Hematopoietic multipotent progenitor cell treated with erythropoietin and hydrocortisone succinate and interleukin-3 and kit ligand, for 15 days (in vitro differentiated cells): ENCODE measurements at places on chromosomes 5 and 9.

GRCh38 chr5:143402017-143402552 is 1.4 kb downstream of the NR3C1 start:
- no peak for DNase-seq

- peak; percentile 60 for DNase-seq
These were observed 1381.4 kb upstream of the CDH6 start for GRCh38 chr5:29811914-29812679.

DNA sequence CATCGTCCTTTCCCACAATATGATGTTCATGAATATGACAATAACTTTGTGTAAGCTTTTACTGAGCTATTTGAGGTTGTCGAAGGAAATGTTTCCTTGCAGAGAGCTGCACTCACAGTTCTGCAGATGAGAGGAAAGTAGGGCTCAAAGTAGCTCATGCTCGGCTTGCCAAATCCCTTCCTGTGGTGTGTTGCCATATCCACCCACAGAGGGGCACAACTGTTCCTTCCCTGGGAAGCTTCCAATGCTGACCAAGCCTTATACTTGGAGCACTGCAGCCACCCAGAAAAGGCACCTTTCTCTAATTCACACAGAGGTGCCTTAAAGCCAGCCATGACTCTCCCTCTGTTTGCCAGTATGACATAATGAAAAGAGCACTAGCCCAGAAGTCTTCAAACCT is 390.3 kb downstream of the CAAP1 start:
- DNase-seq: no peak

DNA sequence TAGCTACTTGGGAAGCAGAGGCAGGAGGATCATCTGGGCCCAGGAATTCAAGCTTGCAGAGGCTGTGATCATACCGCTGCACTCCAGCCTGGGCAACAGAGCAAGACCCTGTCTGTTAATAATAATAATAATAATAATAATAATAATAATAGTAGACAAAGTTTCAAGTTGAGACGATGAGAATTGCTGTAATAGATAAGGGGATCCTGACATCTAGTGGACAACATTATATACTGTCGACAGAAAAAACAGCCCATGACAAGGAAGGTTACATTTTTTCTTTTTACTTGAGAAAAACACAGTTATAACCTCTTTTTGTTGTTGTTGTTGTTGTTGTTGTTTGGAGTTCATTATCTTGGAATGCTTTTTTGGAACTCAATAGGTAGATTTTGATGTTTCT is 35.3 kb downstream of the NDFIP1 start:
- DNase-seq: peak; percentile 73

GRCh38 chr9:126796758-126797157 is 8.1 kb upstream of the ZBTB43 start:
- DNase-seq: no peak

GRCh38 chr9:78707481-78707991 is 410.6 kb downstream of the PSAT1 start:
- DNase-seq: no peak

DNA sequence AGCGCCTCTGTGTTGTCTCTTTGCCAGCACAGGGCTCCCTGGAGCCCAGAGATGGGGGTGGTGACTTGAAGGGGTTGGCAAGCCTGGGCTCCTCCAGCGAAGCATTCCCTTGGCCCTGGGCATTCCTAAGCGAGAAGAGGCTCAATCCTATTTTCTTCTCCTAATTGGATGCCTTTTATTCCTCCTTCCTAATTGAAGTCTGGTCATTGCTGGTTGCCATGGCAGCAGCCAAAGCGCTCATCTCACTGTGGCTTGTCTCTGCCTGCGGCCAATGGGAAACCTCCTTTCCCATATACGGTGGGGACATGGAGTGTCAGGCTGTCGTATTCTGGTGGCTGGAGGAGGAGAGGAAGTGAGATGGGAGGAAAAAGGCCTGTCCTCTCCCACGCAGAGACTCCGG is 52.3 kb upstream of the RARS1 start:
- no peak for DNase-seq

GRCh38 chr9:89999534-90000370 is 394.9 kb downstream of the GADD45G start:
- no peak for DNase-seq

DNA sequence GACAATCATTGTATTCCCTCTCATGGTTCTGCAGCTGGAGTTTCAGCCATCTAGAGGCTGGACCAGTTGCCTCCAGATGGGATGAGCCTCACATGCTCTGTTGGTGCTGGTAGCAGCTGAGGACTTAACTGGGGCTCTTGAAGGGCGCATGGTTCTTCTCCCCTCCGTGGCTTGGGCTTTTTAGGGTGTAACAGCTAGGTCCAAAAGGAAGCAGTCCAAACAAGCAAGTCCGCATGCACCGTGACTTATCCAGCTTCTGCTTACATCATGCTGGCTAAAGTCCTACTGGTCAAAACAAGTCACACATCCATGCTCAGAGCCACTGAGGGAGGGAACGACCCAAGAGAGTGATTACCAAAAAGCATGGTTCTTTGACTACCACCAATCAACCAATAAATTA is 31.6 kb upstream of the SH3RF2 start:
- DNase-seq: no peak

GRCh38 chr5:5079876-5080275 is 60.3 kb upstream of the ADAMTS16 start:
- DNase-seq: no peak
